ENCODE measurements at places on chromosomes 12 and 14.
A peak's percentile ranks its signal among the peaks of the same experiment; 100 is the strongest.

- no peak for DNase-seq
Observed at GRCh38 chr14:33617154-33617553, 333.7 kb downstream of the EGLN3 start.

DNA sequence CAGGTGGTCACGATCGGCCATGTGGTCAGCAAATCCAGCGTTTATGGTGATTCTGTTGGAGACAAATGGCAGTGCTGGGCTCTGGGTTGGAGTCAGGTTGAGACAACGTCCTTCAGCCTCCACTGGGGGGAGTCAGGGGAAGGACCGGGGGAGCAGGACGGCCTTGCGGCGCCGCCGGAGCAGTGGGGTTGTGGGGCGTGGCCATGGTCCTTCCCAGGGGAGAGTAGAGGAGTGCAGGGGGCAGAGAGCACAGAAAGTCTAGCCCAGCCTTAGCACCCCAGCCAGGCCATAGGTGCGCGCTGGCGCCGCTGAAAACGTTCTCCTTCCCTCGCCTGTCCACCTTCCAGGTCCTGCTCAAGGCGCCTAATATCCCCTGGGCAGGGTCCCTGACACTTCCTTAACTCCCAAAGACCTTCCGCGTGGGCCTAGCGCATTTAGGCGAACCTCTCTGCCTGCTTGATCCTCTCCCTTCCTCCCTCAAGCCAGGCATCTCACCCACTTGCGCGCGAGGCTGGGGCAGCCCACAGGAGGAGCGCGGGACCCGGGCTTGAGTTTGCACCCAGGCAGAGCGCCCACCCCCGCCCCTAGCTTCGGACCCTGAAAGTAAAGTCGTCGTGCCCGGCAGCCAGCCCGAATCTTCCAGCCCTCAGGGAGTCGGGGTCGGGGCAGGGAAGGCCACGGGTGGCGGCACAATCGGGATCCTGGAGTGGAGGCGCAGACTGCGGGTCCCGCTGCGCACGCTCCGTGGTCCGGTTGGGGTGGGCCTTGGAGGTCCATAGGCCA lies 3.1 kb upstream of the KIF26A start:
- peak; percentile 15 for DNase-seq

GRCh38 chr14:77869340-77869739 lies 69.4 kb downstream of the ADCK1 start:
- DNase-seq = no peak

DNA sequence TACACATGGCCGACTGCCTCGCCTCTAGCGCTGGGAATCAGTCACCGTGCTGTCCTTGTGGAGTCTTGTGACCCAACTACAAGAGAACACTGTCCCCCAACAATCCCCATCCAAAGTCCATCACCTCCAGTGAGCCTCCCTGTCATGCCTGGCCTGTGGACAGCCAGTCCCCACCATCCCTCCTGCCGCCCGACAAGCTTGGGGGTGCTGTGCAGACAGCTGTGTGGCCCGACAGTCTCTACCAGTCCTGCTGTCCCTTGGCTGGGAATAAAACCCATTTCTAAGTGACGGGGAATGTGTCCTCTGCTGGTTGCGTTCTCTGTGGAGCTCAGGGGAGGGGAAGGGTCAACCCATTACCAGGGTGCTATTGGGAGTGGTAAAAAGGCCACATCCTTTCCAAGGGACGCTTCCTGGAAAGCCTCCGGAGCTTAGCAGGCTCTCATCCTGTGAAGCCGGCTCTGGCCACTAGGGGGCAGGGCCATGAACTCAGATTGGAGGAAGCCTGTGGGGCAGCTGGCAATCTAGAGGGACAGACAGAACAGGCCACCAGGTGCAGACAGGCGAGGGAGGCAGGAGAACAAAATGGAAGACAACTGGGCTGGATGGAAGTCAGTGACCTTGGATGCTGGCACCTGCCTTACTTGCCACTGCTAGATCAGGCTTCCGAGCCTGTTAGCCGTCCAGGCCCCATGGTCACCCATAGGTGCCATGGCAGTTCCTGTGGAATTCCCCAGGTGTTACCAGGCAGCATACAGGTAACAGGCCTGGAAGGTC lies 12.0 kb upstream of the BLTP3B start:
- DNase-seq = peak; percentile 79

DNA sequence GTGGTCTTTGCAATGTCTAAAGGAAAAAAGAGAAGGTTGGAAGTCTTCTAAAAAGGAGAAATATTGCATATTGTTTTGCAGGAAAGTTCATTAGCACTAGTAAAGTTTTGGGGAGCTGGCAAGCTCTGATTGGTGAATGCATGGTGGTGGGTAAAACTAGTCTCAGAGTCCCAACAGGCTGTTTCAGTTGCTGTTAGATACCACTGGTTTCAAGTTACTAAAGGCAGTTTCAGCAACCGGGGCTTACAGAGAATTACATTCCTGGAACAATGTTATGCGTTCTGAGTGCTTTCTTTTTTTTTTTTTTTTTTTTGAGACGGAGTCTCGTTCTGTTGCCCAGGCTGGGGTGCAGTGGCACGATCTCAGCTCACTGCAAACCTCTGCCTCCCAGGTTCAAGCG lies 208.2 kb downstream of the EPS8 start:
- DNase-seq = no peak

DNA sequence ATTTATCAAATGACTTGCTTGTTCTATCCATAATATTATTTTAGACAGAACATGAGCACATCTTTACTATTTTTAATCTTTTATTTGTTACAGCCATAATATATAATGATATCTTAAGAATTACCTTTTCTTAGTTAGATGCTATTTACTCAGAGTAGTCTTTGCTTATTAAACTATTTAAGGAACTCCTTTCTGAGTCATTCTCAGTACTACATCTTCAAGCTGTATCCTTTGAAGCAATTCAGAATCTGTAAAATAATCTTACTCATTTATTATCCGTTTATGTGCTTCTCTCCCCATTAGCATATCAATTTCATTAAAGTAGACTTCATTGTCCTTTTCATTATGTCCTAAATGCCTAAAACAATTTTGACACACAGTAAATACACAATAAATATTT lies 240.4 kb upstream of the FAR2 start:
- DNase-seq = no peak

GRCh38 chr12:53265783-53266182 lies 2.3 kb upstream of the ESPL1 start:
- DNase-seq = no peak

All from left ventricle myocardium inferior (tissue), 1 donor.